ENCODE measurements at places on chromosomes 3 and 15. TPM values are rescaled to one million over a fixed set of nuclear protein-coding genes. Genes with fewer than 3 reads are reported as not detected.

Gene GOLGA6L9
- 0.74 TPM for total RNA-seq

GRCh38 chr3:126064627-126065258, 19.2 kb downstream of the SLC41A3 start:
- no peaks in the 10 kb centered on the region for H3K4me1 ChIP-seq
- no peak overlapping the region for H3K27ac ChIP-seq
- no peaks in the 10 kb centered on the region for H3K36me3 ChIP-seq

GRCh38 chr15:80250614-80251427, 1.2 kb downstream of the CTXND1 start:
- DNase-seq, result peak; percentile 24
- H3K4me1 ChIP-seq, result no peaks in the 10 kb centered on the region
- peak overlapping the region; percentile 69 for H3K4me3 ChIP-seq
- H3K27me3 ChIP-seq, result peaks cover 47% of the 10 kb centered on the region
- no peaks in the 10 kb centered on the region for H3K36me3 ChIP-seq

Gene ACP3
- 9.8 TPM for total RNA-seq

Gene TMEM212
- total RNA-seq, result not detected

Gene ACAN
- 0.84 TPM for total RNA-seq

- H3K4me1 ChIP-seq, result no peaks in the 10 kb centered on the region
- H3K36me3 ChIP-seq, result no peaks in the 10 kb centered on the region
- no peaks in the 10 kb centered on the region for H3K27me3 ChIP-seq
- H3K4me3 ChIP-seq, result no peak overlapping the region
- no peak overlapping the region for H3K27ac ChIP-seq
Observed at GRCh38 chr3:16130066-16130465, 44.4 kb upstream of the GALNT15 start.

DNA sequence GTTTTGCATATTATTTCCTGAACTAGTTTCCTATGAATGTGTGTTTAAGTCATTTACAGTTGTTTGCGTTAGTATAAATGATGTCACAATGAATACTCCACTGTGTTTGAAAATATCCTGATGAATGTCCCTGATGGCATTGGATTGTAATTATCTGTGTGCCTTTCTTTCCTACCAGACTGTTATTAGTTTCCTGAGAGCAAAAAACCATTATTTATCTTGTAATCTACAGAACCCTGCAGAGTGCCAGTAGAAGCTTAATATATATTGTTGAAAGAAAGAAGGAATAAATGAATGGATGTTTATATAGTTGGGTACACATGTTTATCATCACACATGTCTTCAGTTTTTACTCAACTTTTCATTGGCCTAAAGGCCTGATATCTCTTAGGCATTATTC, 312.6 kb downstream of the AGBL1 start:
- no peaks in the 10 kb centered on the region for H3K36me3 ChIP-seq
- no peaks in the 10 kb centered on the region for H3K4me1 ChIP-seq
- H3K27ac ChIP-seq, result no peak overlapping the region
- DNase-seq, result no peak
- no peaks in the 10 kb centered on the region for H3K27me3 ChIP-seq
- H3K4me3 ChIP-seq, result no peak overlapping the region

DNA sequence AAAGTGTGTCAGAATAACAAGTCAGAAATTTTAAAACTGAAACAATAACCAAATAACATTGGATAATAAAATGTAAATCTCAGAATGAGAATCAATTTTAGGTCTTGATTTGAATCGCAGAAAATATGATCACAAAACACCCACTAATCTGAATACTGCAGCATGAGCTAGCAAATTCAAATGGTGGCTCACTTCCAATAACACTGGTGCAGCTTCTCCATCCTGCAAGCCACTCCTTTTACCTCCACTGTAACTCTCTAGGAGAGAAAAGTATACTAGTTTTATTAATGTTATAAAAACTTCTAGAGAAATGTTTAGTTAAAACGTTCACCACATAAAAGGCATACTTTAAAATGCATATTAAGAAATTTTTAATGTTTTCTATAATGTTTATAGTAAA, 30.4 kb downstream of the UBE3A start:
- H3K4me1 ChIP-seq, result peaks cover 49% of the 10 kb centered on the region
- peak; percentile 16 for DNase-seq
- no peak overlapping the region for H3K4me3 ChIP-seq
- no peaks in the 10 kb centered on the region for H3K36me3 ChIP-seq
- H3K27me3 ChIP-seq, result no peaks in the 10 kb centered on the region

DNA sequence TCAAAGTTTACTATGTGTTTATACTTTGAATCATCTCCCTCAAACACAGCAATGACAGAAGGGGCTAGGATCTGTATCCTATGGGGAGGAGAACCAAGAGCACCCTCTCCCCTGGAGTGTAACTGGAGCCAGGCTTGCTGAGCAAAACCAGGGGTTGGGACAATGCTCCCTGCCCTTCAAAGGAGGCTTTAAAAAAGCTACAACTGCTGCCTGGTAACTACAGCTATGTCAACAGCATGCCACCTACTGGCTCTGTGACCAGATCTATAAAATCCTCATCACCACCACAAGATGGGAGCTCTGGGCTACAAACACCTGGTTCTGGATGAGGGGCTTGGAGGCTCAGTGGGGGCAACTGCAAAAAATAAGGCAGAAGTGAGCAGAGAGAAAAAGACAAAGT, 61.9 kb downstream of the ANO10 start:
- H3K4me1 ChIP-seq, result no peaks in the 10 kb centered on the region
- no peak for DNase-seq
- no peaks in the 10 kb centered on the region for H3K27me3 ChIP-seq
- no peak overlapping the region for H3K4me3 ChIP-seq
- no peak overlapping the region for H3K27ac ChIP-seq

- no peaks in the 10 kb centered on the region for H3K4me1 ChIP-seq
- DNase-seq, result no peak
- no peak overlapping the region for H3K4me3 ChIP-seq
- H3K36me3 ChIP-seq, result no peaks in the 10 kb centered on the region
- H3K27me3 ChIP-seq, result peaks cover 7% of the 10 kb centered on the region
- H3K27ac ChIP-seq, result no peak overlapping the region
Observed at GRCh38 chr15:59886441-59886840, 117.7 kb upstream of the FOXB1 start.

DNA sequence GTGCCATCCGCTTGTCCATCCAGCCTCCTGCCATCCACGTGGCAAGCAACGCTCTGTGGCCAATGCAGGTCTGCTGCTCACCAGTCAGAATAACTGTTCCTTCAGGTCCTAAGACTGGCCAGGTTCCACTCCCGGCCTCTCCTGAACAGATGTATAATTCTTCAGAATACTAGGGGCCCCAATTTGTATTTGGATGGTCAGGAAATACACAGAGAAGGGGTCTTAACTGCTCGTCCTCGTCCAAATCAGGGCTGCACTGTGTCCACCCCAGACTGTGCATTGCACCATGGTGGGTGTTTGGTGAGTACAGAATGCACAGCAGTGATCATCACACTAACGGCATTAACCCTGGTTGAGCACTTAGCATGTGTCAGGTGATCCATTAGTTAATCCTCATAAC, 46.0 kb downstream of the MINAR1 start:
- no peaks in the 10 kb centered on the region for H3K27me3 ChIP-seq
- no peaks in the 10 kb centered on the region for H3K36me3 ChIP-seq
- H3K4me3 ChIP-seq, result no peak overlapping the region

GRCh38 chr3:184177331-184177731, 2.7 kb downstream of the AP2M1 start:
- peak overlapping the region; percentile 4 for H3K27ac ChIP-seq
- no peak overlapping the region for H3K4me3 ChIP-seq
- no peak for DNase-seq
- no peaks in the 10 kb centered on the region for H3K36me3 ChIP-seq

GRCh38 chr3:63774781-63775180, 44.3 kb upstream of the C3orf49 start:
- no peaks in the 10 kb centered on the region for H3K36me3 ChIP-seq
- DNase-seq, result no peak
- H3K4me1 ChIP-seq, result no peaks in the 10 kb centered on the region
- H3K27ac ChIP-seq, result no peak overlapping the region
- no peaks in the 10 kb centered on the region for H3K27me3 ChIP-seq

DNA sequence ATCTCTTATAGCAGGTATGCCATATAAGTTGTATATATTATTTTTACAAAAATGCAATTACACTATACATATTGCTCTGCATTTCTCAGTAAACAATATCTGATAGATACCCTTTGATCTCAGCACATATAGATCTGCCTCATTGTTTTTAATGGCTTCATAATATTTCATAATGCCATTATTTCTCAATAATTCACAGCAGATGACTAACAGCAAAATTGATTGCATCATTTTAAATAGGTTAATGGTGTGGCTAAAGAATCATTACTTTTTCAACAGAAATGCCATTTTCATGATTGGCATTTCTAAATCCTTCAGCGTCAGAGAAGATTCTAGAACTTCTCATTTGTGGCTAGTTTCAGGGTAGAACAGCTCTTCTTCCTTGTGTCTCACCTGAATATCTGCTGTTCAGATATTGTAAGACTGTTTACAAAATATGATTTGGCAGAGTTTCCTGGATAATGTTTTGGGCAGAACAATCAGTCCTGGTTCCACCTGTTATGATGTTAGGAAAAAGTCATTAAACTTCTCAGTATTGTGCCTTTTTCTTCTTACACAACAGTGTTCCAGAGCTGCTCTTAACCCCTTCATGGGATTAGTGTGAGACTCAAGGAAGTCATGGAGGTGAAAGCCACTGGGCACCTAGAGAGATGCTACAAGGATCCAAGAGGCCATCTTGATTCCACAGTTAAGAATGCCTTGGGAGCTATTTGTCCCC, 397.6 kb upstream of the THBS1 start:
- no peaks in the 10 kb centered on the region for H3K36me3 ChIP-seq
- H3K27me3 ChIP-seq, result no peaks in the 10 kb centered on the region
- no peak for DNase-seq
- no peak overlapping the region for H3K4me3 ChIP-seq
- H3K4me1 ChIP-seq, result no peaks in the 10 kb centered on the region

Gene CD200R1L
- not detected for total RNA-seq

GRCh38 chr3:133860519-133860918, 35.2 kb downstream of the RAB6B start:
- no peak for DNase-seq
- H3K36me3 ChIP-seq, result no peaks in the 10 kb centered on the region
- H3K4me3 ChIP-seq, result no peak overlapping the region
- no peaks in the 10 kb centered on the region for H3K27me3 ChIP-seq

DNA sequence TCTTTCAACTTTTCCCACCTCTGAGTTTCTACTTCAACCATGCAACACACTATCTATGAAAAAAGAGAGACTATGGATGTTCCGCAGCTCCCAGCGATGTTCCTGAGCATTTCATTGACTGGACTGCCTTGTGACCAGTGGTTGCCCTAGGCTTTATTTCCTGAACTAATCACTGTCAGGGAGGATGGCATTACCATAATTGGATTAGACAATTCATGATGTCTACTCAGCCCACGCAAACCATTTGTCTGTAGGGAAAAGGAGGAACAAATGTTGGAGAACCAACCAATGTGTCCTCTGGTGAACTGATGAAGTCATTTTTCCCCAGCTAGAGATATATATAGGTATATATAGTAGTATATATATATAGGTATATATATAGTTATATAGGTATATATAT, 229.3 kb upstream of the MCTP2 start:
- H3K4me1 ChIP-seq, result no peaks in the 10 kb centered on the region
- no peak overlapping the region for H3K27ac ChIP-seq
- no peaks in the 10 kb centered on the region for H3K36me3 ChIP-seq
- no peak overlapping the region for H3K4me3 ChIP-seq
- no peaks in the 10 kb centered on the region for H3K27me3 ChIP-seq
- no peak for DNase-seq

- H3K36me3 ChIP-seq, result no peaks in the 10 kb centered on the region
- no peaks in the 10 kb centered on the region for H3K4me1 ChIP-seq
- no peak overlapping the region for H3K4me3 ChIP-seq
- DNase-seq, result no peak
Observed at GRCh38 chr3:67783281-67784250, 129.2 kb upstream of the SUCLG2 start.

- H3K27me3 ChIP-seq, result no peaks in the 10 kb centered on the region
- H3K4me3 ChIP-seq, result no peak overlapping the region
- no peak overlapping the region for H3K27ac ChIP-seq
Observed at GRCh38 chr15:51547656-51548055, 74.9 kb downstream of the DMXL2 start.

Gene GOLGA6L10
- total RNA-seq, result 0.42 TPM

Gene MAP6D1
- total RNA-seq, result 1.4 TPM

DNA sequence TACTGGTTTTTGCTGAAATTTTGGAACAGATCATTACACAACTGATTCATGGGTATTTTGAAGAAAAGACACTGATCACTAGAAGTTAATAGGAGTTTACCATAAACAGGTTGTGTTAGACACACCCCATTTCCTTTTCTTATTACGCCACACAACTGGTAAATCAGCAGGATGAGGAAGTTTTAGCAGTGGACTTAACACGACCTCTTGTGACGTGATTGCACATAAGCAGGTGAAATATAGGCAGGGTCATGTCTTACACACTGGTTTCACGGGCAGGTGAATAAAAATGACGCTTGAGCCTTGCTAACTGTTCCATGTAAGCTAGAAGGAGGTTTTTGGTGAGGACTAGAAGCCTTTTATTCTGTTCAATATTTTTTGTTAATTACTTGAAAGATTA, 27.1 kb upstream of the TPRG1 start:
- no peaks in the 10 kb centered on the region for H3K36me3 ChIP-seq
- H3K4me1 ChIP-seq, result peaks cover 11% of the 10 kb centered on the region
- no peak overlapping the region for H3K4me3 ChIP-seq
- no peak overlapping the region for H3K27ac ChIP-seq
- no peak for DNase-seq

Gene SCAANT1
- total RNA-seq, result not detected

DNA sequence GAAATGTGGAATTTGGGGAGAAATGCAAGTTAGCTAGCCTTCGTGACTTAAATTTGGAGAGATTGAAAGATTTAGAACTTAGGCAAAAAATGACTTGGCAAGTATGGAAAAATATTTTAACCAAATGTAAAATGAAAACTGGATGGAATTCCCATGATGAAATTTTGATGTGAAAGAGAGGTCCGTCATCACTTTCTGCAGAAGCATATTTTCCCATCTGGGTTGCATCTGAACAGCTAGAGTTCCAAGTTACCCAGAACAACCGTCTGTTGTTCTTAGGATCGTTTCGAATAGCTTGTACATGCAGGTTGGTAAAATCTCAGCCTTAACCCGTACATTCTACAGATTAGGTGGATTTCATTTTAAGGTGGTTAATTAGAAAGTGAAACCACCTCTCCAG, 136.3 kb downstream of the GHSR start:
- DNase-seq, result no peak
- H3K27ac ChIP-seq, result no peak overlapping the region
- no peaks in the 10 kb centered on the region for H3K27me3 ChIP-seq
- no peak overlapping the region for H3K4me3 ChIP-seq
- H3K36me3 ChIP-seq, result no peaks in the 10 kb centered on the region
